ENCODE measurements at places on chromosomes 16 and 17.

- DNase-seq, result no peak
Measured at GRCh38 chr16:11560701-11561453, 25.8 kb downstream of the LITAF start.

DNA sequence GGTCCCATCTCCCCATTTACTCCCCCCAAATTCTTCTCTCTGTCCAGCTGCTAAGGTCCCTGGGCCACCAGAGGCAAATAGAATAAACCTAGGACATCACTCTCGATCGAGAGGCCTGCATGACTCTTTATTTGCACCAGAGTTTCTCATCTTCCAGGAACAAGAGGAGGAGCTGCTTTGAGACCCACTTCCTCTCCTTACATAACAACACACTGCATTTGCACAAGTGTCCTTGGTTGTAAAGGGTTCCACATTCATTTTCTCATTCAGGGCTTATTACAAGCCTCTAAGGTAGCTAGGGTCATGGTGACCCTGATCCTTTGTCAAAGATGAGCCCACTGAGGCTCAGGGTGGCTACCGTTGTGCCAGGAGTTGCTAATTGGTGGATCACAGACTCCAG is 38.1 kb upstream of the RHOT1 start:
- DNase-seq, result no peak

DNA sequence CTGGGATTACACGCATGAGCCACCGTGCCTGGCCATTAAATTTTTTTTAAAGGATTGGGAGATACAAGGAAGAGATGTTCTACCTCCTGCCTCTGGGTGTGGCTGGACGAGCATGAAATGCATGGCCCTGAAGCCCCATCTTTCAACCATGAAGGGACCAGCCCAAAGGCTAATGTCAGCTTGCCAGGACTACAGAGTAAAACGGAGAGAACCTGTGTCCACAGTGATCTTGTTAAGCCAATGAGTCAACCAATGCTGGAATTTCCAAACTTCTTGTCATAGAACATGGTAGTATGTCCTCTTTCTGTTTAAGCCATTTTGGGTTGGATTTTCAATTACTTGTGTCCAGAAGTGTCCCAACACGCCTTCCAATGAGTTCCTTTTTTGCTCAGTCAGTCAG is 71.3 kb downstream of the RTN4RL1 start:
- no peak for DNase-seq

GRCh38 chr16:4021070-4021779 is 95.0 kb downstream of the ADCY9 start:
- peak; percentile 86 for DNase-seq

GRCh38 chr16:66250686-66251431 is 115.6 kb upstream of the CDH5 start:
- no peak for DNase-seq

Data from NCI-H1105 treated with DMSO at 0.1 percent for 48 hours (cell line).